ENCODE measurements at places on chromosomes 2 and 18. TPM values are rescaled to one million over a fixed set of nuclear protein-coding genes. Genes with fewer than 3 reads are reported as not detected.

The CRYGC gene
- not detected for total RNA-seq

The POTEI gene
- total RNA-seq: not detected

The DSC2 gene
- 26.0 TPM for total RNA-seq

The LIPG gene
- total RNA-seq: 0.19 TPM

The VRK2 gene
- 30.9 TPM for total RNA-seq

The CAPN14 gene
- 0.32 TPM for total RNA-seq

The RAD51AP2 gene
- total RNA-seq: 0.16 TPM

The NPPC gene
- 7.7 TPM for total RNA-seq

The BARD1 gene
- total RNA-seq: 10.0 TPM

DNA sequence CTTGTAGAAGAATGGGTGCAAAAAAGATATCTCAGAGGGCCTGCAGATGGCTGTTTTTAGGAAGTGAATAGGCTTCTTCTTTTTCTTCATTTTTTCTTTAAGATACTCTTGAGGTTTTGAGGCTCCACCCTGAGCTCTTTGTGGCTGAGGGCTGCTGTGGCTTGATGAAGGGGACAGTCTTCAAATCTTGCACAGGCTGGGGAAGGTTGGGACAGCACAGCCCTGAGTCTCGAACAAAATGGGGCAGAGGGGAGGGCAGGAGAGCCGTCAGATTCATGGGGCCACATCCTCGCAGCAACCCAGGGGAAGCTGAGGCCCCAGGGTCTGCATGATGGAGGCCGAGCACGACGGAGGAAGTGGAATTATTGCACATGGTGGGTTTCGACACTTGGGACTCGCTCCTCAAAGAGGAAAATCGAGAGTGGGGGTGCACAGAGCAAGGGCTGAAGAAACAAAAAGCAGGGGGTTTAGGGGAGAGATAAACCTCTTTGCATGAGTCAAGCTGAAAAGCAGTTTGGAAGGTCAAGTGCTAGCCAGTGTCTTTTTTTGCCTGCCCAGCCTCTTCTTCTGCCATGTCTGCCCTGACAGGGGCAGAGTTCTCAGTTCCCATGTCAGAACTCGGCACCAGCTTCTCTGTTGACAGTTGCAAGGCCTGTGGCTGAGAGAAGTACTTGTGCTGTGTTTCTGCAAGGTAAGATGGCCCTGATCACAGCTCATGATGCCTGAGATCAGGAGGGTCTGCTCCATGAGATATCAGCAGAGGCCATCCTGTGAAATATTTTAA, 19.5 kb downstream of the INPP4A start:
- no peak for DNase-seq

DNA sequence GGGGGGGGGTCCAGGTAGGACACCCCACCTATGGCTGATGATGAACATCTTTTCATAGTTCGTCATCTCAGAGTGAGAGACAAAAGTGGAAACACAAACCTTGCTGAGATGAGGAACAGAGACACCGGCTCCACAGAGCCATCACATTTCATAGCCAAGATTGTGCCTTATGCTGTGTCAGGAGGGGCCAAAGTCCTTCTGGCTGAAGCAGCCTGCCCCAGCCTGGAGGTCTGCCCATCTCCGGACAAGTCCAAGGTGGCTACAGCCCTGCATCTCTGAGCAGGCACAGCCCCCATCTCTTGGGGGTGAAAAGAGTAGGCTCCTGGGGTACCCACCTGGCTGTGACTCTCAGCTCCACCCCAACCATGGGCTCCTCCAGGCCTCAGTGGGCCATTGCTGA, 70.3 kb downstream of the ZBTB7C start:
- DNase-seq: no peak

DNA sequence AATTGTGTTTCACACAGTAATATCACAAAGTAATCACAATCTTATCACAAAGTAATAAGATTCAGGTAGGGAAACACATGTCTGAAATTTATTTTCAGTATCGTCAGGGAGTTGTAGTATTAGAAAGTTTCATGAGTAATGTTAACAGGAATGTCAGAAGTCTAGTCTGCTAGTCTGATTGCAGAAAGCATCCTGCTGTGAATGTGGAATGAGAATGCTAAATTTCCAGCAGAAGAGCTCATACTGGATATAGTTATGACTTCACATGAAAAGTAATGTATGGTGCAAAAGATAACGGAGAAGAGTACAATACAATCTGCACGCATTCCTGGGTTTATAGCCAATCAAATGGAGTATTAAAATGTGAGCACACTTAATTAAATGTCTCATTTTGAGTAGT, 494.7 kb upstream of the SETBP1 start:
- no peak for DNase-seq

DNA sequence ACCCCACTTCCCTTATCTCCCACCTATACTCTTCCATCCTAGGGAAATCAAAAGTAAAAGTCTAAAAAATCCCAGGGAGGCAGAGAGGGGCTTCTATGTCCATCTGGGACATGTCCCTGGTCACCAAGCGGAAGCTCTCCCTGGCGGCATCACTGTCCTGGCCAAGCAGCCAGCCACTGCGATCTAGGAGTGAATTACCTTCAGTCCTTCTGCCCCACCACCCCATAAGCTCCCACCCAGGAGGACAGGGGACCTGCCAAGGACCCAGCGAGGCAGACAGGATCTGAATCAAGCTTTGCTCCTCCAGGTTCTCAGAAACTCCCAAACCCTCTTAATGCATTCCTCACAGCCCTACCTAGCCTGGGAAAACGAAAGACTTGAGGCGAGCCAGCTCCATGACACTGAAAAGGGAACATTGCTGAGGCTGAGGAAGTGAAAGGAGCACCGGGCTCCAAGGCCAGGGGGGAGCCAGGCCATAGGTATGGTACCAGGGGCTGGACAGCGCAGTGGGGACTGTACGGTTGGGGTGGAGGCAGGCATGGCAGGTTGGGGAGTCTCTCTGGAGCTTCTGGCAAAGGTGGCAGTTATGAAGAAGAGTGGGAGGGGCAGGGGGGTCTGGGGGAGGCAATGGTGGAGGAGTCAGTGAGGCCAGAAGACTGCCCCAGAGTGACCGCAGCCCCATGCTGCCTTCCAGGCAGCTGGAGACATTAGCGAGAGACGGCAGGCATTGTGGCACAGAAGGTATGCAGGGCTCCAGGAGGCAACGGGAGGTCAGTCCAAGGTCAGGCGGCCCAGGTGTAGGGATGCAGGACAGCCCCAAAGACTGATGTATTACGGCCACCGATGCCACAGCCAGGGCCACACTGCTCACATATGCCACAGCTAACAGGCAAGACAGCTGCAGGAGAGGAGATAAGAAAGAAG, 2.7 kb upstream of the SLC23A3 start:
- no peak for DNase-seq

GRCh38 chr18:23277399-23277798, 142.1 kb downstream of the CABLES1 start:
- DNase-seq: no peak

DNA sequence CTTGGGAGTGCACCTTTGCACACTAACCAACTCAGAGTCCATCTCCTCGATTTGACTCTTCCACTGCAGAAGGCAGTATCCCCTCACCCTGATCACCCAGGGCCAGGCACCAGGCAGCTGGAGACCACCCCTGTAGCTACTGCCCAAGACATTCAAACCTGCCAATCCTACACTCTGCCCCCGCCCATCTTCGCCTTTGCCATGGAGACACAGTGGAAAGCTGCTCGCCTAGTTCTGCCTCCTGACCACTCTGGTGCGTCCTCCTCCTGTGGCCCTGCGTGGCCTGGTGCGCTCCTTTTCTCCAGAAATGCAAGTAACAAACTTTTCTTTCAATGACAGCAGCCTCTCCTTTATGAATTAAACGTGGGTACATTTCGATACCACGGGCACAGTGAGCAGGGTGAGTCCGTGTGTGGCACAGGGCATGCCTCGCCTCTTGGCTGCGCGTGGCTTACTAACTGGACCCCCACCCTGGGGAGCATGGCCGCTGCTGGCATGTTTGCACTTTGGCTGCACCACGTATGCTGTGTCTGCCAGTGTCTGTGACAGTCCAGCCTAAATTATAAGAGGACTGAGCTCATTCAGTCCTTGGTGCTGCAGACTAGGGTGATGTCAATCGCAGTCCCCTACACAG, 47.6 kb downstream of the LONRF2 start:
- DNase-seq: no peak

DNA sequence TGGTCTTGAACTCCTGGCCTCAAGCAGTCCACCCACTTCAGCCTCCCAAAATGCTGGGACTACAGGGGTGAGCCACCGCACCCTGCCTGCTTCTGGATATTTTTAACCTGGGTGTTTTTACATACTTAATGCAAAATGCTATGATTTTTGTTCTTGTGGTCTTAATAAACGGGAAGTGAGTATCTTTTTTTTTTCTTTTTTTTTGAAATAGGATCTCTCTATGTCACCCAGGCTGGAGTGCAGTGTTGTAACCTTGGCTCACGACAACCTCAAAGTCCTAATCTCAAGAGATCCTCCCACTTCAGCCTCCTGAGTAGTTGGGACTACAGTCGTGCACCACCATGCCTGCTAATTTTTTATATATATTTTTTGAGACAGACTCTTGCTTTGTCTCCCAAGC, 19.2 kb upstream of the ASXL2 start:
- no peak for DNase-seq

DNA sequence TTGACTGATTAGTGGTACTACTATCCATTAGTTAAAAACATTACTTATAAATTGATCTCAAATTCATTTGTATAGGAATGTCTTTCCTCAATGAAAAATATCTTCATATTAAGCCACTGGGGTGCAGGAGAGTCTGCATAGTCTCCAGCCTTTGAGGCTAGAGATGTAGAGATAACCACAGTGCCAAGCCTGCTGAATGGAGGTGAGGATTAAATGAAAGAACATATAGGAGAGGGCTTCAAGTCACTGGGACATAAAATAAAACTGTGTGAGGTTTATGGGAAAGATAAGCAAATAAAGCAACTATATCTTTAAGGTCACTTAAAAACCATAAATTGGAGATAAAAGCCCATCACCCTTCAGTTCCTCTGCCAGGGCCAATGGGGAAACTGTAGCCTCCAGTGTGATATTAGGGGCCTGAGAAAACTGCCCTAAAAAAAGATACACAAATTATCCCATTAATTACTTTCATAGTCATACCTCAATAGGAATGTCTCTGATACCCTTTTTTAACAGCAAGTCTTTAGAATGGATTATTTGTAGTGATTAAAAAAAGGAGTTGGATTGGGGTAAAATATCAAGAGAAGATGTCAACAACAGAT, 27.6 kb downstream of the GALNT3 start:
- no peak for DNase-seq

GRCh38 chr2:24620936-24621335, 129.9 kb downstream of the NCOA1 start:
- no peak for DNase-seq

GRCh38 chr2:33777786-33778185, 178.7 kb upstream of the FAM98A start:
- no peak for DNase-seq

DNA sequence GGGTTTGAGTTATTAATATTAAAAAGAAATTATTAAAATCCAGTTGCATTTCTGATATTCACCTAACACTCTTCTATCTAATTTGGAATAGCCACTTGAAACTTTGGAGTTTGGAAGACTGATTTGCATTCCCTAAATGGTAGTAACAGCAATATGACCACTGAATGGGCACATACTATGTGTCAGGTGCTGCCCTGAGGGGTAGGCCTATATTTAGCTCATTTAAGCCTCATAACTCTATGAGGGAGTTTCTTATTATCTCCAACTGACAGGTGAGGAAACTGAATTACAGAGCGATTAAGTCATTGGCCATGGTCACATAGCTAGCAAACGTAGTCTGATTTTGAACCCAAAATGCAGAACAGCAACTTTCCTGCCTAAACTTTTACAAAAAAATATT, 77.3 kb downstream of the VWA3B start:
- DNase-seq: no peak

DNA sequence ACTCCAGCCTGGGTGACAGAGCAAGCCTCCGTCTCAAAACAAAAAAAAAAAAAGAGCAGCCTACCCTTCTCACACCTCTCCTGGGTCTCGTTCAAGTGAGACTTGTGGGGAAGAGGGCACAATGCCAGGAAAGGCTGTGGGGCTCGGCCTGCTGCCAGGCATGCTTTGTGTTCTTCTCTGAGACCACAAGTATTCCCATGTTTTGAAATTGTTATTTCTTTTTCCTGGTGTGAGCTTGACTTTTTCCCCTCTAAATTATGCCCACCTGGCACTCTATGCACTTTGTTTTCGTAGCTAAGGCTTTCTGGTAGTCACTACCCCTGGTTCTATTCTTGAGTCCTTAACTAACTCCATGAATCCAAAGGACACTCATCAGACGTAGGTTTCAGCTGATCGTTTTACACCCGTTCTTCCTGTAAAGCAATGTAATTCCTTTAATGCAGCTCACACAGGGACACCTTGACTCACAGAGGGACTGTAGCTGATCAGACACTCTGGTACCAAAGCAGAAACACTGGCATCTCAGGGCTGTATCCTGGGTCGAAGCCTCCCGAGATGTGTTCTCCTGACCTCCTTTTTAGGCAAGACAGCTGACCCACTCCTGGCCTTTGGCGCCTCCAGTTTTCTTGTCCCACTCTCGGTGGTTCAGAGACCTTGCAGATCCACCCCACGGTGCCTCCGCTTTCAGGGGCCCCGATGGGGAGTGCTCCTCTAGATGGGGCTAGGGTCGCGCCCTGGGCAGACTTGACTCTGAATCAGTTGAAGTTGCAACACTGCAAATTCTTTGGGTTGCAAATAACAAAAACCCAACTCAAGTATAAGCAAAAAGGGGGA, 193.3 kb upstream of the AGAP1 start:
- DNase-seq: peak; percentile 48

- DNase-seq: no peak
These were observed 67.1 kb upstream of the MAP4K4 start for GRCh38 chr2:101630224-101630949.

DNA sequence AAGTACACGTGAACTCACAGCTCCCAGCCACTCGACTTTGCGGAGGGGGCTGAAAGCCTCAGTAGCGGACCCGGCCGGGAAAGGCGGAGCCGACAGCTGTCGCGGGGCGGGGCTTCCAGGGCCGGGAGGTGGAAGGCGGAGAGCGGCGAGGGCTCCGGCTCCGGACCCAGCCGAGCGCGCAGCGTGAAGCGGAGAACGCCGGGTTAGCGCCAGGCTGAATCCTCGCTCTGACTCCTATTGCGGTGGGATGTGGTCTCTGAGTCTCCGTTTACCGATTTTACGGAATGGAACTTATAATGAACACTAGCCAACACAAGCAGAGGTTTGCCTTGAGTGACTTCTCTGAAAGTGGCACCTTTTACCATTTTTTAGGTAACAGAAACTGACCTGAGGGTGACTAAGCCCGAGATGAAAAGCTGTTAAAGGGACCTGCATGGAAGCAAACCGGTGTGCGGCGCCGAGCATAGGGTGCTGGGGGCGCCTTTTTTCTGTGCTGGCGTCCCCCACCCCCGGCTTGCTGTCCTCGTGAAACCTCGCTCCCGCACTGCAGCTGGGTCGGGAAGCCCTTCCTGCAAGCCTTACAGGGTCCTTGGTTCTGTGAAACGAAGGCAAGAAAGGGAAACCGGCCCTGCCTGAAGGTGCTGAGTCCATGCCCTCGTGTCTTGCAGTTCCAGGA, 72.9 kb downstream of the EN1 start:
- DNase-seq: peak; percentile 59

- no peak for DNase-seq
These were observed 117.4 kb upstream of the CWC22 start for GRCh38 chr2:180124273-180125139.

- no peak for DNase-seq
These were observed 241.6 kb downstream of the NEDD4L start for GRCh38 chr18:58285449-58286130.
